Naive thymus-derived CD4-positive, alpha-beta T cell (primary cell): ENCODE measurements at places on chromosomes 6 and 20.

DNA sequence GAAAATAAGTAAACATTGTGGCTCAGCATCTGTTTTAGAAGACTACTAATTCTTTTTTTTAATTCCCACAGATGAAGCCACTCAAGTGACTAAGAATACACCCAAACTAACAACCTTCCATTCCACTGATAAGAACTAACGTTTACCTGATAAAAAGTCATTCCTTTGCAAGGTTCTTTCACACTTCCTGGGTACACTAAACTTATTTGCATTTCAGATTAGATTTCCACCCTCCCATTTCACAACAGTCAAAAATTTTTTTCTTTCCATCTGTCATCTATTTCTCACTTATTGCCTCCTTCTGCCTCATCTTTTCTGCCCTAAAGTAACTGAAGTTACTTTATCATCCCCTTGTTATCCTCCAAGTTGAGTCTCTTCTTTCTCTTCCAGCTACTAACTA lies 20.3 kb downstream of the MBOAT1 start:
- DNase-seq = no peak

DNA sequence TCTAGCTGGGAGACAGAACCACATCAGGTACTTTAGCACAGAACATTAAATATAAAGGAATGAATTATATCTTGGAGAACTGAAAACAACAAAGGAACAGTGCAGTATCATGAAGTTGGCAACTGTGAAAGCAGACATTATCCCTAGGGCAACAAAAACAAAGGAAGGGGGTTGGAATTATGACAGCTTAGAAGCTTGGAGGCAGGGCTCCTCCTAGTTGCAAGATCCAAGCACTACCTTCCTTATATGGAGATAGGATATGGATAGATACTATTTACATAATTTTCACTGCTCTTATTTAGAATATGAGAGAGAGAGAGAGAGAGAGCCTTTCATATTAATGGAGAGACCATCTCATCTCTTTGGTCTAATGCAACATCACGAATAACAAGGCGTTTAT lies 27.0 kb downstream of the TMEM14A start:
- no peak for DNase-seq

GRCh38 chr6:36924778-36925374 lies 29.7 kb upstream of the PI16 start:
- DNase-seq = no peak

DNA sequence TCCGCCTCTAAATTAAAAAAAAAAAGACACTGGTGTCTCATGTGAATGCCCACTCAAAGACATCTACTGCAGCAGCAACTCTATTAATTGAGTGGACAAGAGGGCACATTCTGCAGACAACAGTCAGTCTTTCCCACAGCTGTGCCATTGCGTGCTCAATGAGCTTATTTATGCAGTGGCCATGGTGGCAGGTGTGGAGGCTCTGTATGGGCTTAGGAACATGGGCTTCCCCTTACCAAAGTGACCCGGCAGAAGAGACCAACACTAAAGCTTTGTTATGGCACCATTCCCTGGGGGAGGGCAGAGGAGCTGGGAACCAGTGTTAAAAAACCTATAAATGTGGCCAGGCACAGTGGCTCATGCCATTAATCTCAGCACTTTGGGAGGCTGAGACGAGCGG lies 4.2 kb upstream of the VAPB start:
- no peak for DNase-seq

DNA sequence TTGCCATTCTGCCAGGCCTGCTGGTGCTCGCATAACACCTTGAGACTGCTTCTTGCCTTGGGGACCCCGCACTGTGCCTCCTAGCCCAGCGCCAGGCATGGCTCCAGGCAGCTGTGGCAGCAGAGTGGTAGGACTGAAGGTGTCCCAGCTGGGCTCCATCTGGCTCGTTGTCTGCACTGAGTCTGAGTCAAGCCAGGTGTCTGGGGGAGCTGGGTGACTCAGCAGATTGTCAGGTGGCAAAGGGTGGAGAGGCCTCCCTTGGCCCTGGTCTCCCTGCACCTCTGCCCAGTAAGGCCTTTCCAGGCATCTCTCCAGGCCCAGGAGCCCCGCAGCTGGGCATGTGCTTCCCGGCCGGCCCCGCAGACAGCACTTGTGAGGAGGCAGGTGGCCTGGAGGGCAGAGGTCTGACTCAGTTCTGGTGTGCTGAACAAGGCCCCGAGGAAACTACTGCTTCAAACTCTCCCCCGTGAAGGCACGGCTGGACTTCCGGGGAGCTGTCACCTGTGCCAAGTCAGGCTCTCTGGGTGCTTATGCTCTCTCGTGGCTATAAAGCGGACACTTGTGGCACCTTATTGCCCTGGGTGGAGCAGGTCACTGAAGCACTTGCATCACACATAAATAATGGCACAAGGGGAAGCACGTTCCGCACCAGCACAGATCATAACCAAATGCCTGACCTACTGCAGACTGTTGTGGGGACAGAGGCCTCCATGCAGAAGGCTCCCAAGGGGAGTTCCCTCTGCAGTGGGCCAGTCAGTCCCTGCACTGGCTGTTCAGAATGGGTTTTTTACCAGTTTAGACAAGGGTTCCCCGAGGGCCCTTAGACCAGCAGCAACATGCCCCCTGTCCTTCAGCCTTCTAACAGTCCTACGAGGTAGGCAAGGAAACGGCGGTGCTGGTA lies 27.5 kb downstream of the FOXC1 start:
- no peak for DNase-seq

GRCh38 chr20:21511850-21512633 lies 1.8 kb downstream of the NKX2-2 start:
- DNase-seq = no peak

DNA sequence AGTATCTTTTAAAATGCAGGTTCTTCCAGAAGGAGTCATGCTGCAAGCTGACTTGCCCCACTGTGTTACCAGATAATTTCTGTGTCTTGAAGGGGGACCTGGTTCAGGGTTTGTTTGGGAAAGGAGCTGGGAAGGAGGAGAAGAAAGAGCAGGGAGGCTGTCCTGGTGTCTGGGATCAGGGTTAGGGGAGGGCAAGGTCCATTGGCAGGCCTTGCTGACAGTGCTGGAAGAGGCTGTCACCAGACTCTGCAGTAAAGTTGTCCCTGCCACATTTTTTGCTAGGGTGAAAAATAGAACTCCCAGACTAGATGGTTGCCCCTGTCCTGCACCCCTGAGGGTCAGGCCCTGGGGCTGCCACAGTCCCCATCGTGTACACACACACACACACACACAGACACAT lies 14.9 kb downstream of the GLP1R start:
- DNase-seq = no peak
